ENCODE measurements at places on chromosomes 11 and 22.
A peak's percentile ranks its signal among the peaks of the same experiment; 100 is the strongest.

DNA sequence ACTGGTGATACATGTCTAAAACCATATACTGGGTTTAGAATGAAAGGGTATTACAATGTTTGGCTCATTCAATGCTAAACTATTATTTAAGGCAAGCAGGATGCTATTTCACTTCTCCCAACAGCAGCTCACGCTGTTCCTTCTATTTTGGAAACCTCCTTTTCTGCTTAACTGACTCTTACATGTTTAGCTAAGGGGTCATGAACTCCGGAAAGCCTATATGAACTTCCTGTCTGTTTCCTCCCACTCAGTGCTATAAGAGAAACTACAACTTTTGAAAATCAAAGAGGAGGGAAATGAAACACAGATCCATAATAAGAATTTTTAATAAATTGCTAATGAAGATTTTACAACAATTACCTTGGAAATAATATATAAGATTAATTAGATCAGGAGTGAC, 30.9 kb downstream of the SLC36A4 start:
- no peak for DNase-seq

DNA sequence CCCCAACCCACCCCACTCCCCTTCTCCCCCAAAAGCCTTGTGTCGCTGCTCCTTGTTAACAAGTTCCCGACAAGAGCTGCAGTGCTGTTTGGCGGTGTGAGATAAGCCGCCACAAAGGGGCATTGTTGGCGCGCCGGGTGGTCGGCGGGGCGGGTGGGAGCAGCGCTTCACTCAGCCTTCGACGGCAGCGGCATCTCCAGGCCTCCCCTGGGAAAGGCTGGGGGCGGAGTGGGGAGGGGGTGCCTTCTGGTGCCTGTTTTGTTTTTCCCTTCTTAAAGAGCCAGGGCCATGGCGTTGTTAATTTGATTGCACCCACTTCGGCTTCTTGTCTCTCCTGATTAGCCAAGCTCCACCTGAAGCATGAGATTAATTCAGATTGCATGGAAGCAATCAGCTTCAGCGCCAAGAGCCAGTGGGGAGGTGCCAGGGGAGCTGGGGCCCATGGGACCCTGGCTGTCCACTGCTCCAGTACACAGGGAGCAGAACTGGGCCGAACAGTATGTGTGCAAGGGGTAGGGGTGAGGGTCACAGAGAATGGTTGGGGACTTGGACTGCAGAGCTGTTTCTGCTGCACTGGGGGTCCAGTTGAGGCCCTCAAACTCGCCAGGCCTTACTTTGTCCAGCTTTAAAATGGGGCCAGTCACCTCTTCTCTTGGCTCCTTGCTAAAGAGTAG, 165.1 kb downstream of the CEP164 start:
- DNase-seq, result no peak

DNA sequence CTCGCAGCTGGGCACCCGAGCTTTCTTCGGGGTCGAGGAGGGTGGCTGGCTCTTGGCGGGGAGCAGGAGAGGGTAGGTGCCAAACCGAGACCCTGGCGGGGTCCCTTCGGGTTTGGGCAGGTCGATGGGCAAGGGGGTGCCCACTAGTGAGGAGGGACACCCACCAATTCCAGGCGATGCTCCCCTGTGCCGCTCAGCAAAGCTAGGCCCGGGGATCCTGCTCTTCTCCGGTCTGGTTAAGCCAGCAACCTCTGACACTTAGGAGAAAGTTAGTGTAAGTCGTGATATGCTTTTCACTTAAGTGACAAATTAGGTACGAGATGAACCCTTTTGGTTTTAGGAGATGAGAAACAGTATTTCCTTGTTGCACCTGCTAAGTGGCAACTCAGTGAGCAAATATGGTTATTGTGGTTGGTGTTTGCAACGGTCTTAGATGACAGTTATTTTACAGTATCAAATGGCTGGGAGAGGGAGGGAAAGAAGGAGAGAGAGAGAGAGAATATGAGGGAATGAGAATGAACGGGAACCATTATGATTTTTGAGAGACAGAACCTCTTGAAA, 565 bp downstream of the NUCB2 start:
- no peak for DNase-seq

DNA sequence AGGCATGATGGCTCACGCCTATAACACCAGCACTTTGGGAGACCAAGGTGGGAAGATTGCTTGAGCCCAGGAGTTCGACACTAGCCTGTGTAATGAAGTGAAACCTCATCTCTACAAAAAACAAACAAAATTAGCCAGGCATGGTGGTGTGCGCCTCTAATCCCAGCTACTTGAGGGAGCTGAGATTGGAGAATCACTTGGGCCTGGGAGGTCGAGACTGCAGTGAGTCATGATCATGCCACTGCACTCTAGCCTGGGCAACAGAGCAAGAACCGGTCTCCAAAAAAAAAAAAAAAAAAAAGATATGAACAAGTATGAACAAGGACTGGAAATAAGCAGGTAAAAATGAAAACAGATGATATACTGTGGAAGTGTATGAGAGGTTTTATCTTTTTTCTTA, 54.1 kb upstream of the SOX6 start:
- DNase-seq, result no peak

DNA sequence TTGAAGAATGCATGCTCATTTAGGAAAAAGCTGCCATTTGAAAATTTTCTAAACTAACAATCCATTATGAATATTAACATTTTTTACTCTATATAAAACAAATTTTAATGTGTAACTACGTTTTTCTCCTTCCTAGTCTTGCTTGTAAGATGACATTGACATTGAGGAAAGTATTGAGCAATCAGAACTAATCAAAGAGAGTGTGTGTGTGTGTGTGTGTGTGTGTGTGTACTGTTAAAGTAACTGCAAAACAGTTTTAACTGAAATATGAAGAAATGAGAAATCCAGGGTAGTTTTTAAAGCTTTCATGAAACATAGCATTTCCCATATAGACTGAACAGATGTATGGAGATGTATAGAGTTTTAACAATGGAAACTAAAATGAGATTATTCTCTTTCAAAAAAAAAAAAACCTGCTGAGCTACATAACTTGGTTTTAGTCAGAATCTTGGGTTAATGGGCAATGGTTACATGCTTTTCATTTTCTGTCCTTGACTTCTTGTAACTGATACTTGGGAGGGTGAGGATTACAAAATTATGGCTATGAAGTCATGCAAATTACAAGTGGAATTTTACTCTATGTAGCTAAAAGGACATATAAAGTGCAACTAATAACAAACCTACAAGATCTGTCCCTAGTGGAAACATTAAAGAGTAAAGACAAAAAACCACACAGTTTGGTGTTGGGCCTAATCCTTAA, 2.0 kb downstream of the PDGFD start:
- DNase-seq, result no peak

DNA sequence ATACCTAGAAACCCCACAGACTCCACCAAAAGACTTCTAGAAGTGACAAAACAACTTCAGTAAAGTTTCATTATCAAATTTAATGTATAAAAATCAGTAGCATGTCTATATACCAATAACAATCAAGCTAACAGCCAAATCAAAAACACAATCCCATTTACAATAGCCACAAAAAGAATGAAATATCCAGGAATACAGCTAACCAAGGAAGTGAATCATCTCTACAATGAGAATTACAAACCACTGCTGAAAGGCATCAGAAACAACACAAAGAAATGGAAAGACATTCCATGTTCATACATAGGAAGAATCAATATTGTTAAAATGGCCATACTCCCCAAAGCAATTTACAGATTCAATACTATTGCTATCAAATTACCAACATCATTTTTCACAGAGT, 46.0 kb downstream of the PRCP start:
- no peak for DNase-seq

DNA sequence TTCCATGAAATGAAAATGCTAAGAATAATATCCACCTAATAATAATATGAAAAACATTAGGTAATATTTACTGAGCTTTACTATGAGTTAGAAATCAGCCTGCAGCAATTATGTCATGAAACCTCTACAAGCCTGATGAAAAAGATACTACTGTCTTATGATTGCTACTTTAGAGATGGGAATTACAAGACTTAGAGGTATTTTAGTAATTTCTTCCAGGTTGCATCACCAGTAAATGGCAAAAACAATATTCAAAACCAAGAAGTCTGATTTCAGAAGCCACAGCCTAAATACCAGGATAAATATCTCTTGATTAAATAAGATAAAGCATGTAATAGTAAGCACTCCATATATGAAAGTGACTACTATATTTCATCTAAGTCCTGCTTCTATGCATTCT, 13.8 kb downstream of the OR5B21 start:
- no peak for DNase-seq

- DNase-seq, result peak; percentile 35
Observed at GRCh38 chr11:20355221-20356219, 8.0 kb upstream of the HTATIP2 start.

DNA sequence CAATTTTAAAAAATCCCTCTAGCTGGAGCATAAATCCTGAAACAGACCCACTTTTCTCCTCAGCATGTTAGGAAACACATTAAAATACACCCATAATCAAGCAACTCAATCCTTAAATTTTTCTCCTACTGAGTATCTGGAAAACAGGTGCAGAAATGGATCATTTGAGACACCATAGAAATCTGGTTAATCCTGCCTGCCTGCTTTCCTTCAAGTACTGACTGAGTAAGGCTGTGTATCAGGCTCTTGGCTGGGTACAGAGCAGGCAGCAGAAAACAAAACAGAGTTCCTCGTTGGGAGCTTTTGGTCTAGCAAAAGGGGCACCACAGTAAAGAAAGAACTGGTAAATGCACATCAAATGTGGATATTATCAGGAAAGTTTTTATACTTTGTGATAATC, 1.9 kb downstream of the KCNQ1OT1 start:
- no peak for DNase-seq

All from stimulated activated CD4-positive, alpha-beta T cell treated with anti-CD3 and anti-CD28 coated beads, Interleukin-4, amount 100 ng/mL, for 1 hour (primary cell).